ENCODE measurements at places on chromosomes 3 and 15.

DNA sequence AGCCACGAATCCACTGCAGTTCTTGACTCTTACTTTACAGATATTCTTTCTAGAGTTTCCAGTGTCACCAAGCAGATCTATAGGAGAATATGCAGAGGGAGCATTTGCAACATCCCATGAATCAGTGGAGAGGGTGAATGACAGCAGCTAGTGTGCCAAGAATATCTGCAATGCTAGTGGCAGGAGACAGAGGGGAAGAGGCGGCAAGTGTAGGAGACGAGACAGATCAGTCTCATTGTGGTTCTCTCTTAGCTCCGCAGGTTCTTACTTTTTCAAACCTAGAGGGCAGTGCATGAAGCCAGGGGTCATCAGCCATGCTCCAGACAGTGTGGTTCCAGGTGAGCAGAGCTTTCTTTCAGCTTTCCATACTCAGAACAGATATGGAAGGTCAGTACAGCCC, 744 bp downstream of the ZNF619 start:
- DNase-seq = no peak

GRCh38 chr15:27459836-27460235, 488.9 kb downstream of the GABRG3 start:
- no peak for DNase-seq

GRCh38 chr3:49614936-49615335, 59.2 kb upstream of the APEH start:
- peak; percentile 14 for DNase-seq

- DNase-seq = no peak
These were observed 42.9 kb downstream of the UACA start for GRCh38 chr15:70720228-70721016.

- no peak for DNase-seq
These were observed 2.7 kb upstream of the ALAS1 start for GRCh38 chr3:52195291-52195597.

DNA sequence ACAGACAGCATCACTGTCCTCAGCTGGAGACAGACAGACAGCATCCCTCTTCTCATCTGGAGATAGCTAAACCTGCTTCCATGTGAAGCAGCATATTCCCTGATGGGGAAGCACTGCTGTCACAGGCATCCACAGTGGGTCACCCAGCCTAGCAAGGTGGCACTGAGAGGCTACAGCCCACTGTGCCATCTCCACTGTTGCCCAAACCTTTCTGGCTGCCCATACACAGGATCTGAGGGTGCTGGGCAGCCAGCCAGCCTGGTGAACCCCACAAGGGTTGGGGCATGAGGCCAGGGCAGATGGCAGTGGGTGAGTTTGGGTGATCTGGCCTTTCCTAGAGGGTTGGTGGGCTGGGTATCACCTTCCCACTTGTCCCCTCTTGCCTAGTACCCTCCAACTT, 11.7 kb downstream of the CHST13 start:
- DNase-seq = no peak

DNA sequence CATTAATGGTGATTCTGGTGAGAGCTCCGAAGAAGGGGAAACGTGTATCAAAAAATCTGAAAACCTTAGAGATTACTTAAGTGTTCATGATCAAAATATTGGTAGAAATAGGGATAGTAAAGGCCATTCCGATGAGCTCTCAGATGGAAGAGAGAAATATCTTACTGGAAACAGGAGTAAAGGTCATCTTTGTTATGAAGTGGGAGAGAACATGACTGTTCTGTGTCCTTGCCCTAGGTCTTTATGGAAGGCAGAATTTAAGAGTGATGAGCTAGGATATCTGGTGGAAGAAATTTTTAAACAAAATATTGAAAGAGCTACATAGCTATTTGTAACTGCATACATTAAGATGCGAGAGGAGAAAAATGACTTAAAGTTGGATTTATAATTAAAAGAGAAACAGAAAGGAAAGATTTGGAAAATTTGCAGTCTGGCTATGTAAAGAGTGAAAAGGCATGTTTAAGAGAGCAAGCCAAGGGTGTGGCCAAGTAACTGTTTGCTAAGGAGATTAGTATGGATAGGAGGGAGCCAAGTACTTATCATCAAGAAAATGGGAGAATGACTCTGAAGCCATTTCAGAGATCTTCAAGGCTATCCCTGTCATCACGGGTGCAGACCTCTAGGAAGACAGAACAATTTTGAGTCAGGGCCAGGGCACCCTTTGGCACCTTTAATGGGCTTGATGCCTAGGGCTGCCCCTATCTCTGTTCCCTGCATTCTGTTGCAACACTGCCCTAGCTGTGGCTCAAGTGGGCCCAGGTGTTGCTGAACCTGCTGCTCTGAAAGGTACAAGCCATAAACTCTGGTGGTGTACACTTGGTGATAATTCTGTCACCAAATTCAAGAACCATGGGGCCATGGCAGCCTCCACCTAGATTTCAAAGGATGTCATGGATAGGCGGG, 27.3 kb downstream of the SLMAP start:
- peak; percentile 68 for DNase-seq

DNA sequence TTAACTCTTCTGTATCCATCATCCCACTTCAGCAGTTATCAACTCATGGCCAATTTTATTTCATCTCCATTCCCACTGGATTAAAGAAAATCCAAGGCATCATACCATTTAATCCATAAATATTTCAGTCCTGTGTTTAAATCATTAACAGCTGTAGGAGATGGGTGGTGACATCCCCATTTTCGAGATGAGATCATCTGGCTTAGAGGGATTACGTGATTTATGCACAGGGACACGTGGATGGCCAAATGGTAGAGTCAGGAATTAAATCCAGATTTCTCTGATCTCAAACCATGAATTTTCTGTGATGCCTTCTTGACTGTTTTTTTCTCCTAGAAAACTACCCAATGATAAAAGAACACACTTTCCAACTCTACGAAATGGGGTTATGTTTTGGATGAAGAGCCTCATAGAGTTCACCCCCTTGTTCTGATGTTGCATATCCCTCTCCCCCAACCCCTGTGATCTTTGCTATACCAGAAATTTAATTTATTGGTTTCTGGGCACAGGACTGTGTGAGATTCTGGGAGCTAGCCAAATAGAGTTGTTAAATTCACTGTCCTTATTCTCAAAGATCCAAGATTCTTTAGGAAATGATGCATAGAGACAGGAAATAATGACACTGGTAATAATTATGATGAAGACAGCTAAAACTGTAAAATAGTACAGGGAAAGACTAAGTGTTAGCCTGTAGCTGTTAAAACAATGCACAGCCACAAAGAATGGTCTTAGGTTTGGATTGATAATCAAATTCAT, 7.4 kb downstream of the ZNF589 start:
- DNase-seq = no peak

DNA sequence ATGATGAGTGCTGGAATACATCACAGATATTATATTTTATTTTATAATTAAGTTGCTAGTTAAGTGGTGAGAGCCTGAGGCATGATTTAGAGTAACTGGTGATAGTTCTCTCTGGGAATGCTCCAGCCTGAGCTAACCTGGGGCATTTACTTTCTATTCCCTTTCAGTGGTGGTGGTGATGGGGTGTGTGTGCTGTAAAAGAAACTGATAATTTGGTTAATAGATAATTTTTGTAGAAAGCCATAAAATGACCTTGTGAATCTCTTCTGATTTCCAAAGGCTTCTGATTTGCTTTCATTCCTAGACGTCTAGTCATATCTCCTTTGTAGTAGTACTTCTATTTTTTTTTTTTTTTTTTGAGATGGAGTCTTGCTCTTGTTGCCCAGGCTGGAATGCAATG, 46.8 kb upstream of the DPPA4 start:
- DNase-seq = no peak

DNA sequence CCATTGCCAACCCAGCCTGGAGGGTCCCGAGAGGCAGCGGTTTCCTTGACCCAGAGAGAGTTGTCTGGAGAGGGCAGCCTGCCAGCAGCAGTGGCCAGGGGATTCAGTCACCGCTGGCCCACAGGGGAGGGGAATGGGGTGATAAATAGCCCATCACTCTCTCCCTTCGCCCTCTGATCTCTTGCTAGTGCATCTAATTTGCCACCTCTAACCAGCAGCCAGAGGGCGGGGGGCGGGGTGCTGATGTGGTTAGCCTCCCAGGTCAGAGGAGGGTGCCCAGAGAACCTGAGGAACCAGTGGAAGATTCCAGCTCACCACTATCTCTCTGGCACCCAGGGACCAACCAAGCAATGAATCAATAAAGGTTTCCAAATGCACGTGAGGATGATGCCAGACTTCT, 35.1 kb upstream of the SLC6A11 start:
- no peak for DNase-seq

DNA sequence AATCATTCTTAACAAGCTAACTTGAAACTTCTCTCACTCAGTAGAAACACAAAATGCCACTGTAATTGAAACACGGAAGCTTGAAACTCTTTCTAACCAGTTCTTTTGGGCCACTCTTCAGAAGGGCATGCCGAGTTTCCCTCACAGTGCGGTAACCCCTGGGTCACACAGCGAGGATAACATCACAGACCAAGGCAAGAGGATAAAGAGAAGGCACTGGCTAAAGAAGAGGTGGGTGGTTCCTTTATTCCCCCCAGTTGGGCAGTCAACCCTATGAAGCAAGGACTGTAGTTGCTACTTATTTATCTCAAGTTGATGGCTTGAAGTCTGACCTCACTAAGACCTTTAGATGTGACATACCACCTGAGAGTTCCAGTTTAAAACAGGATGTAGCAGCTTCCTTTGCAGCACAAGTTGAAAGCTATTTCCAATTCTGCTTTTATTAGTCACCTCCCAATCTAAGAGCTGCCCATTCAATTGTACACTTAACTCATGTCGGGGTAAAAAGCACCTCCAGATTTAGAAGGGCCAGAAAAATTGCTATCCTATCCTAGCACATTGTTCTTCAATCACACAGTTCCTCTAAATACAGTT, 272.4 kb downstream of the TIGIT start:
- no peak for DNase-seq

GRCh38 chr15:32972686-32973085, 221.8 kb downstream of the FMN1 start:
- DNase-seq = no peak

DNA sequence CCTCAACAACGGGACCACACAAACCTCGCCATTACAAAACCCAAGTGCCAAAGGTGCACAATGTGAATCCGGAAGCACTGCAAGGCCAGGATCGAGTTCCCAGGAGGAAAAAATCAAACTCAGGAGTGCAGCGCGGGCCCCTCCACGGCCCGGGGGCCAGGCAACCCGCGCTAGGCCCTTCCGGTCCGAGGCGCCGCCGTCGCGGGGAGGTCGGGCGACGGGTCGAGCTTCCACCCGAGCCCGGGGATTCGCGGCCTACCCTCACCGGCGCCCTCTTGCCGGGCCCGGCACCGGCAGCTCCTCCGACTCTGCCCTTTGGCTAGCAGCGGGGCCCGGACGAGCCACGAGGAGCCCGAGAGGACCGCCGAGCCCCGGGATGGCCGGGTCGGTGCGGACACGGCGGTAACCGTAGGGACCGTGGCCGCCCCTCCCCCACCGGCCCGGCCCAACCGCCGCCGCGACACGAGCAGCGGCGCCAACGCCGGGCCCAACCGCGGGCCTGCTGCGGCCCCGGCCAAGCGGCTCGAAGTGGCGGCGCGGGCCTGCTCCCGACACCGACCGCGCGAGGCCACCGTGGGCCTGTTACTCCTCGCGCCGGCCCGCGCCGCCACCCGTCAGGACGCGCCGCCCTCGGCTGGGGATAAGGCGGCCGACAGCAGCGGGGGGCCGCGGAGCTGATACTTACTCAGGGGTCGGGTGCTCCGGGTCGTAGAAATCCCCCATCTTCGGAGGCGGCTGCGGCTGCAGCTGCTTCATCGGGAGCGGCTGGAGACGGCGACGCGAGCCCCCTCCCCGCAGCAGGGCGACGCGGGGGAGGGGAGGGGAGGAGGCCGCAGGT, 525 bp downstream of the SETD2 start:
- DNase-seq = peak; percentile 70

GRCh38 chr3:121496786-121497185, 49.0 kb downstream of the POLQ start:
- DNase-seq = no peak

DNA sequence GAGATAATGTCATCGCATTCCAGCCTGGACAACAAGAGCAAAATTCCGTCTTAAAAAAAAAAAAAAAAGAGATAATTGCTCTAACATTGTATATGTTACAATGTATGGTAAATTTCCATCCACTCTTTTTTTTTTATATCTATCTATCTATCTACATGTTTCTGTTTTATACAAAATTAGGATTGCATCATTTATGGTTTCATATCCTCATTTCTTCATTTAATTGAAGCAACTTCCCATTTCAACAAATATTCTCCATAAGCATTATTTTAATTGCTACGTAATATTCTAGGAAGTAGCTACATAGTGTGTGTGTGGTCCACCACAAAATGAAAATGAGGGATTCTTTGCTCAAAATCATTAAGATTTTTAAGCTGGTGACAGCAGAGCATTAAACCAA, 18.4 kb downstream of the RBP1 start:
- no peak for DNase-seq

- DNase-seq = no peak
These were observed 5.1 kb upstream of the DNAH1 start for GRCh38 chr3:52310861-52311575.

DNA sequence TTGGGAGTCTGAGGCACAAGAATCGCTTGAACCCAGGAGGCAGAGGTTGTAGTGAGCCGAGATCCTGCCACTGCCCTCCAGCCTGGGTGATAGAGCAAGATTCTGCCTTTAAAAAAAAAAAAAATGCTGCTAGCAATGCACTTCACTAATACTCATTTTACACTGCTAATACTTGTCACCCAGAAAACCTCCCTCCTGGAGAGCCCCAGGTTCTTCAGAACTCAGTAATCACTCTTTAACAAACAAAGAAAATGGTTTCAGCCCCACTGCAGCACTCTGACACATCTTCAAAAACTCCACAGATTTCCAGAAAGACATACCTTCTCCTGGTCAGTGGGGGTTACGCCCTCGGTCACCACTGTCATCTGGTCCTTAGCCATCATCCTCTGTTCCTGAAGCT, 366.7 kb downstream of the SHQ1 start:
- no peak for DNase-seq

DNA sequence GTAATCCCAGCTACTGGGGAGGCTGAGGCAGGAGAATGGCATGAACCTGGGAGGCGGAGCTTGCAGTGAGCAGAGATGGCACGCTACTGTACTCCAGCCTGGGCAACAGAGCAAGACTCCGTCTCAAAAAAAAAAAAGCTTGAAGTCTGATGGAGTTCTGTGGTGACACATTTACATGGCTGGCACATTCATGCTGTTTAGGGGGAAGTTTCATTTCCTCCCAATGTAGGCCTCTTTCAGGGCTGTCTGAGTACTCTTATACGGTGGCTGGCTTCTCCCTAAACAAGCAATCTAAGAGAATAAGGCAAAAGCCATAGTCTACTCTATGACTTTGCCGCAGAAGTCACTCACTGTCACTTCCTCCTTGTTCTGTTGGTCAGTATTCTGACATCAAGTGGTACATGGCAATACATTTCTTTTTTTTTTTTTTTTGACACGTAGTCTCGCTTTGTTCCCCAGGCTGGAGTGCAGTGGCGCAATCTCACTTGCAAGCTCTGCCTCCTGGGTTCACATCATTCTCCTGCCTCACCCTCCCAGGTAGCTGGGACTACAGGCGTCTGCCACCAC, 41.2 kb downstream of the OIP5 start:
- DNase-seq = peak; percentile 29

GRCh38 chr3:99505200-99505599, 133.2 kb upstream of the COL8A1 start:
- no peak for DNase-seq

- no peak for DNase-seq
These were observed 75.3 kb upstream of the BOC start for GRCh38 chr3:113136071-113136470.

Data from left lobe of liver (tissue), 2 donors.